ENCODE measurements at places on chromosomes 6 and 20. TPM values are rescaled to one million over a fixed set of nuclear protein-coding genes. Genes with fewer than 3 reads are reported as not detected.

EYS gene
- not detected for total RNA-seq

TBX18 gene
- total RNA-seq: 4.1 TPM

FARS2 gene
- total RNA-seq: 27.3 TPM

BMP6 gene
- 0.21 TPM for total RNA-seq

PTCHD4 gene
- total RNA-seq: 3.6 TPM

SNTA1 gene
- total RNA-seq: 5.5 TPM

POM121L2 gene
- not detected for total RNA-seq

CST5 gene
- total RNA-seq: not detected

BCLAF1 gene
- 105 TPM for total RNA-seq

TRIM26 gene
- total RNA-seq: 42.4 TPM

PTPRK gene
- 74.5 TPM for total RNA-seq

SIRPB2 gene
- 0.21 TPM for total RNA-seq

HTR1E gene
- not detected for total RNA-seq

CD83 gene
- total RNA-seq: 1.4 TPM

SIRPB1 gene
- total RNA-seq: not detected

TMEM200A gene
- total RNA-seq: under 0.01 TPM

OR2J3 gene
- not detected for total RNA-seq

C20orf202 gene
- under 0.01 TPM for total RNA-seq
